MV-4-11 (cell line): ENCODE measurements at places on chromosomes 7 and 10.

DNA sequence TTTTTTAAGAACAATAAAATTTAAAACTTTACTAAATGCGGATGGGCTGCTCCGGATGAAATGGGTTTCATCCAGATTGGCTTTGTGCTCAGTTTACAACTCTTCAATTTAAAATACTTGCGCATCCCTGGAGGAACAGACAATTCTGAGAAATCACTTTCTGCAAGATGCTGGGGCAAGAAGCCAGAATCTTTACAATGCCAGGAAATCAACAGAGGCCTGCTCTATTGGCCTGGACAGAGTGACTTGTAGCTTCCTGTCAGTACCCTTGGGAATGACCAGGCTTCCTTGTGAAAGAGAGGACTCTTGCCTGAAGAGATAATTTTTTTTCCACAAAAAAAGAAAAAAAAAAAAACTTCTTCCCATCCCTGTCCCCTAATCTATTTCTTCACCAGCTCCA is 3.9 kb upstream of the FAM13C start:
- no peak for DNase-seq

DNA sequence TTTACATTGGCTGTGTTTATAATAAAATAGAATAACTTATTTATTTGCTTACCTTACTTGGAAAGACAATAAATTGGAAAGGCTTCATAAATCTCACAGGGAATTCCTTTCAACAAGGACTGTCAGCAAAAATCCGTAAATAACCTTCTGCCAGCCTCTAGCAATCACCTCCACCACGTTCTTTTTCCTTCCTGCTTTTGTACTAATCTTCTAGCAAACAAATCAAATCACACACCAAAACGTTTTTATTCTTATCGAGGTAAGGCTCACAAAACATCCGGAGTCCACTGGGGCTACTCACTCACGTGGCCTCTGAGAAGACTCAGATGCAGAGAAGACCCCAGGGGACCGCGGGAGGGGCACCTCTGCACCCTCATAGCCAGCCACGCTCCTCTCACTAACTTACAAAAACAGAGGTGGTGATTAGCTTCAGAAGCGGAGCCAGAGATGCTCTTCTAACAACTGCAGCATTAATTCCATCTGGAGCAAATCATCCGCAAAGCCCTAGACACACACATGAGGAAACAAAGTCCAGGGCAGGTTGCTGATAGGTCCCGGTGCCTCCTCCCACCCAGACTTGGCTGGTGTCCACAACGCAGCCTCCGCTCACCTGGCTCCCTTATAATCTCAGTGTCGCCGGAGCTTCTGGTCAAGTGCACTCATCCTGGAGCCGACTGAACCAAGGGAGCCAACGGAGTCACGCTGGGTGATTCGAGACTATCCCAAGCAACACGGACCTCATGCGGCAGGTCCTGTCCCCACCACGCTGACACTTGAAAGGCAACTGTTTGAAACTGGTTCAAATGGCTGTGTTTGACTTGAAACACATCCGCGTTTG is 22.5 kb downstream of the CTBP2 start:
- DNase-seq, result no peak

GRCh38 chr7:139691253-139691781 is 86.5 kb downstream of the HIPK2 start:
- DNase-seq, result no peak

- no peak for DNase-seq
These were observed 12.6 kb downstream of the UCMA start for GRCh38 chr10:13221572-13221971.

DNA sequence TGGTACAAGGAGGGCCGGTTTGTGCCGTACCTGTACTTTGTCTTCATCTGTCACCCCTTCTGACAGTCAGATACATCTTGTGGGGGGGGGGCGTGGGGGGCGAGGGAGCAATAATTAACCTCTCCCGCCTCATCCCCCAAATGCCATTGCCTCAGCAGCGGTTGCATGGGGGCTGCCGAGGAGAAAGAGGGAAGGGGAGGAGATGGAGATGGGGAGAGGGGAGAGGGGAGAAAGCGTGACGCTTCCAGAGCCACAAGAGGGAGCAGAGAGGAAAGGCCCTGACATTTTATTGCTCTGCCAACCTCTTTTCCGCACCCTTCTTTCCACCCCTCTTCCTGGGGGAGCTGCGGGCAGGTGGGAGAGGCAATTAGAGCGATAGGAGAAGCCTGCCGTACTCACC is 11.8 kb downstream of the KAZALD1 start:
- no peak for DNase-seq

- no peak for DNase-seq
These were observed 93.3 kb upstream of the FAM3C start for GRCh38 chr7:121489440-121489839.

DNA sequence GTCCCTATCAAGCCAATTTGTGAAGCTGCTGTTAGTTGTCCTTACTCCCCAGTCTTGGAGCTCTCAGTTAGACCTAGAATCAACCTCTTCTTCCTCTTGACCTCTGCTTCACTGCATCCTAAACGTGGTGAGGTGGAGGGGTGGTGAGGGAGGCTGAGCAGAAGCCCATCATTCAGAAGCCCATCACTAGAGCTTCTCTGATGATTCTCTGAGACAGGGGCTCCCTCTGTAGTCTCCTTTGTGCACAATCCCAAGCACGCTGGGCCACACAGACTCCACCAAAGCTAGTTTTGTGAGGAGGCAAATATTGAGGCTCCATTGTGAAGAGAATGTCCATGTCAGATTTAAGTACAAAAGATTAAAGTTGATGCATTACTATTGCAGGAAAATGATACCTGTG is 163.8 kb upstream of the PRSS1 start:
- DNase-seq, result no peak

- no peak for DNase-seq
These were observed 23.1 kb upstream of the SDHAF3 start for GRCh38 chr7:97094284-97094930.

DNA sequence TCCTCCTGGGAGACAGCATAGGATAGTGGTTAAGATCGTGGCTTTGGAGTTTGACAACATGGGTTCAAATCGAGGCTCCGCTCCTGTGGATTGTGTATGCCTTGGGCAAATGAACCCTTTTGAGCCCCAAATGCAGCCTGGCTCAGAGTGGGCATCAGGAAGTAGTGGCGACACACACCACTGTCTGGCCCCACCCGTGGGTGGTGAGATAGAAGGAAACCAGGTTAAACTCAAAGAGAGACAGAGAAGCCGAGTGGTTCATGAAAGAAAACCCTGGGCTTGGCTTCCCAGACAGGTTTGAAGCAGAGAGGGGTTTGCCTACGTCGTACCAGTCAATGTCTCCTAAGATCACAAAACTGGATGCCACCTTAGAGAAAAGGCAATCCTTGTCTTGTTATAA is 57.7 kb downstream of the PRTFDC1 start:
- no peak for DNase-seq
